ENCODE measurements at places on chromosomes 11 and 22.

DNA sequence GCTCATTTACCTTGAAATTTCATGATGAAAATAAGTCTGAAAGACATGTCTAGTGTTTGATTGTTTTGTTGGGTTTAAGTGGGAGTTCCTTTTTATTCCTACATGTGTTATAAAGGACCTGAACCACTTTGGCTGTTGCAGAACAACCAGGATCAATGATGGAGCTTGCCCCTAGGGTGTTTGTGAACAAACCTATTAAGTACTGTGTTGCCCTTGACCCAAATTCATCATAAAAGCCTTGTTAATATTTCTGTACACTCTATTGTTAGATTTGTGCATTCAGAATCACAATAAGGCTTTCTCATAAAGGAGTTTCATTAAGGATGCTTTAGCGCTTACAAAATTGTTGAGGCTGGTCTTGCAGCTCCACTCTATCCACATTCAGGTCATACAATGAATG is 452.6 kb downstream of the NELL1 start:
- no peak for DNase-seq

- peak; percentile 25 for DNase-seq
Observed at GRCh38 chr11:85884581-85885021, 29.4 kb downstream of the CCDC83 start.

DNA sequence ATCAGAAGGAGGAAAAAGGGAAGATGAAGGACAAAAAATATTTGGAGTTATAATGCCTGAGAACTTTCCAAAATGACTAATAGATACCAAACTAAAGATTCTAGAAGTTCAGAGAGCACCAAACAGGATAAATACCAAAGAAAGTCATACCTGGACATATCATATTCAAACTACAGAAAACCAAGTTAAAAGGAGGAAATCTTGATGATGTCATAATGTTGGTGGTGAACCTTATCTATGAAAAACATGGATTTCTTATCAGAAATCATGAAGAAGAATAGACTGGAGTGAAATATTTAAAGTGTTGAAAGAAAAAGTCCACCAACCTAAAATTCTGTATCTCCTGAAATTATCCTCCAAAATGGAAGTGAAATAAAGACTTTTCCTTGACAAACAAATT is 389.2 kb downstream of the JRKL start:
- DNase-seq, result no peak

- DNase-seq, result peak; percentile 100
Observed at GRCh38 chr11:35035894-35036408, 103.0 kb upstream of the CD44 start.

DNA sequence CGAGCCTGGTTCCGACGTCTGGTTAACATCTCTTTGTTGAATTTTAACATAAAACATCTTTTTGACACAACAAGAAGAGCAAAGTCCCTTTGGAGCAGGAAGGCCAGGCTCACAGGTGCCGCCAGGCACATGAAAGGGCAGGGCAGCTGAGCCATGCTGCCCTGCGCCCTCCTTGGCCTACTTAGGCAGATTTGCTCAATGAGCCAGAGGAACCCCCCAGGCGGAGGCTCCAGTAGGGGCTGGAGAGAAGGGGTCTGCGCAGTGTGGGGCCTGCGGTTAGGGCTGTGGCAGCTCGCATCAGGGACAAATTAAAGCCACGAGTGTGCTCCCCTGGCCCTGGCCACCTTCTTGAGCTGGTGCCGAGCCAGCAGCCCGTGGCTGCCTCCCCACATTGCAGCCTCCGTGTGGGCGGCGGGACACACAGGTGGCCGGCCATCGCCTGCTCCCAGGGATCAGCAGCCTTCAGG is 9.9 kb upstream of the SLC22A12 start:
- no peak for DNase-seq

DNA sequence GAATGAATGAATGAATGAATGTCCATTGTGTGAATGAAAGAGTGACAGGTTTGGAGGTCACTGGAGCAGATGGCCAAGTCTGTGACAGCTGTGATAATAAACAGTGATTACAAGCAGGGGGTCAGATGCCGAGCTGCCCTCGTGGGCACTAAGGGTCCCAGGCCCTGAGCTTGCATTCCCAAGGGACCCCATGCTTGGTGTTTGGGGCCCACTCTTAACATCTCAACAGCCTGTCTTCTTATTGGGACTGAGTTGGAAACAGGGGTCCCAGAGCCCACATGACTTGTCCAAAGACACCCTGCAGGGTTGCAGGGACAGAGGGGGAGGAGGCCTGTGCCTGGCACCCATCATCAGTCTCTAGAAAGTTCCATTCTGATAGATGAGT is 12.0 kb upstream of the ANO1 start:
- DNase-seq, result no peak
